Activated CD4-positive, alpha-beta memory T cell treated with anti-CD3 and anti-CD28 coated beads, Interleukin-2, amount 10 ng/mL, durations not matched to agents 7 days and 5 days (primary cell): ENCODE measurements at places on chromosomes 7 and 10. TPM values are rescaled to one million over a fixed set of nuclear protein-coding genes. Genes with fewer than 3 reads are reported as not detected.

DNA sequence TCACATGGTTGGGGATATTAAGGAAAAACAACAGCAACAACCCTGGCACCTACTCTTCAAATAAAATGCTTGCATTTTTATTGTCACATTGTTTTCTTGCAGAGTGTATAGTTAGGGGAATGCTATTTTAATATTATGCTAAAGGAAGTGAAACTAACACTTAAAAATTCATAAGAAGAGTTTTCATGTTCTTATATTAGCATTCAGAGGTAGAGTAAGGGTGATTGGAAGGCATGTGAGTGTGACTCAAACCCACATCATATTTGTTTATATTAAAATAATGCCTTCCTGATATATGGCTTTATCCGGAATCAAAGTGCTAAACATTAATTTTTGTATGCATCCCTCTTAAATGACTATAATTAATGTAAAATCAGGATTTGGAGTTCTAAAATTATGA is 59.8 kb upstream of the TES start:
- no peak for DNase-seq

DNA sequence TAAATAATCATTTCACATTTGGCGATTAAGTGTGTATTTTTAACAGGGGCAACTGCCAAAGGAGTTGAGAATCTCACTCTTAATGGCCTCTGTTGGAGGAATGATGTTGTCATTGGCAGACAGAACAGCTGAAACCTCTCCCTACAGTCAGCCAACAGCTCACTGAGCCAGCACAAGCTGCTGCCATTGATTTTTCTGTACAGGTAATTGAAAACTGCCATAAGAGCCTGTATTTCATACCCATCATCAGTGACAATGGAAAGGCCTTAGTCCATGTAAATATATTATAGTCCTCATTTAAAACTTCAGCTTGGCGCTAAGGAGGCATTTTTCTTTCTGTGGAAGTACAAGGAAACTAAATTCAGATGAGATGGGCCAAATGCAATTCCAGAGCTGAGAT is 28.1 kb upstream of the PTN start:
- DNase-seq = no peak

- no peak for DNase-seq
Observed at GRCh38 chr7:17690030-17690429, 250.3 kb downstream of the SNX13 start.

GRCh38 chr7:33130184-33130583 is 820 bp downstream of the BBS9 start:
- DNase-seq = no peak

- DNase-seq = no peak
Observed at GRCh38 chr10:92970301-92971070, 90.1 kb upstream of the CYP26C1 start.

- no peak for DNase-seq
Observed at GRCh38 chr10:72253578-72253977, 20.1 kb upstream of the DDIT4 start.

DNA sequence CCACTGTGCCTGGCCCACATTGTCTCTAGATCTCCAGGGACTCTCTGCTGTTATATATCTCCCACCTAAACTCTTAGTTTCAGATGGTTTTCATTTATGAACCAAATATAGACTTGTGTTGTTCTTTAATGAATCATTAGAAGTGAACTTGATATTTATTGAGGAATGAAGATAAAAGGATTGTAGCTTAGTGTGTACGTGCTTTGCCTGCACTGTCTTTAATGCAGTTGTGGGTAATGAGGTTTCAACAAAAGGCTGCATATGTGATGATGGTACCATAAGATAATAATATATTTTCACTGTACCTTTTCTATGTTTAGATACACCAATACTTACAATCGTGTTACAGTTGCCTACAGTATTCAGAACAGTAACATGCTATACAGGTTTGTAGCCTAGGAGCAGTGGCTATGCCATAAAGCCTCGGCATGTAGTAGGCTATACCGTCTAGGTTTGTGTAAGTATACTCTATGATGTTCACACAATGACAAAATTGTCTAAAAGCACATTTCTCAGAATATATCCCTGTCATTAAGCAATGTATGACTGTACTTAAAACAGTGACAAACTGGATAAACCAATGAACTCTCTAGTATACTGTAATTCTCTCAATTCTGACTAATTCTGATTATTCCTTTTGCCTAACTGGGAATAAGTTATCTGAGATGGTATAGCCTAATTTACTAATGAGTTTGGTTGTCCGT is 25.2 kb downstream of the VCL start:
- DNase-seq = no peak

GRCh38 chr7:111630862-111631261 is 68.6 kb upstream of the IMMP2L start:
- DNase-seq = no peak

Gene MKX
- total RNA-seq = 0.23 TPM

Gene AEBP1
- 0.38 TPM for total RNA-seq
